ENCODE measurements at places on chromosomes 6 and 20.
A peak's percentile ranks its signal among the peaks of the same experiment; 100 is the strongest.

DNA sequence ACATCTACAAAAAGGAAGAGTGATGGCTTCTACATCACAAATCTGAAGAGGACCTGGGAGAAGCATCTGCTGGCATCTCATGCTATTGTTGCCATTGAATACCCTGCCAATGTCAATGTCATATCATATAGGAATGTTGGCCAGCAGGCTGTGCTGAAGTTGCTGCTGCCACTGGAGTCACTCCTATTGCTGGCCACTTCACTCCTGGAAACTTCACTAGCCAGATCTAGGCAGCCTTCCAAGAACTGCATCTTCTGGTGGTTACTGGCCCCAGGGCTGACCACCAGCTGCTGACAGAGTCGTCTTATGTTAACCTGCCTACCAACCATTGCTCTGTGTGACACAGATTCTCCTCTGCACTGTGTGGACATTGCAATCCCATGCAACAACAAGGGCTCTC is 111.8 kb downstream of the PERP start:
- DNase-seq: no peak

GRCh38 chr6:124812067-124812466 is 150.2 kb upstream of the RNF217 start:
- no peak for DNase-seq

- no peak for DNase-seq
These were observed 137.5 kb upstream of the PTPN1 start for GRCh38 chr20:50372770-50373088.

GRCh38 chr20:46994341-46994740 is 99.7 kb downstream of the EYA2 start:
- peak; percentile 4 for DNase-seq

GRCh38 chr20:10065154-10065833 is 30.5 kb downstream of the ANKEF1 start:
- no peak for DNase-seq

GRCh38 chr6:14134211-14134910 is 16.8 kb downstream of the CD83 start:
- no peak for DNase-seq

All from effector memory CD4-positive, alpha-beta T cell (primary cell).